NCI-H2081 (cell line): ENCODE measurements at places on chromosomes 5 and 9.

- DNase-seq = no peak
Measured at GRCh38 chr9:70125621-70126263, 82.1 kb downstream of the MAMDC2 start.

DNA sequence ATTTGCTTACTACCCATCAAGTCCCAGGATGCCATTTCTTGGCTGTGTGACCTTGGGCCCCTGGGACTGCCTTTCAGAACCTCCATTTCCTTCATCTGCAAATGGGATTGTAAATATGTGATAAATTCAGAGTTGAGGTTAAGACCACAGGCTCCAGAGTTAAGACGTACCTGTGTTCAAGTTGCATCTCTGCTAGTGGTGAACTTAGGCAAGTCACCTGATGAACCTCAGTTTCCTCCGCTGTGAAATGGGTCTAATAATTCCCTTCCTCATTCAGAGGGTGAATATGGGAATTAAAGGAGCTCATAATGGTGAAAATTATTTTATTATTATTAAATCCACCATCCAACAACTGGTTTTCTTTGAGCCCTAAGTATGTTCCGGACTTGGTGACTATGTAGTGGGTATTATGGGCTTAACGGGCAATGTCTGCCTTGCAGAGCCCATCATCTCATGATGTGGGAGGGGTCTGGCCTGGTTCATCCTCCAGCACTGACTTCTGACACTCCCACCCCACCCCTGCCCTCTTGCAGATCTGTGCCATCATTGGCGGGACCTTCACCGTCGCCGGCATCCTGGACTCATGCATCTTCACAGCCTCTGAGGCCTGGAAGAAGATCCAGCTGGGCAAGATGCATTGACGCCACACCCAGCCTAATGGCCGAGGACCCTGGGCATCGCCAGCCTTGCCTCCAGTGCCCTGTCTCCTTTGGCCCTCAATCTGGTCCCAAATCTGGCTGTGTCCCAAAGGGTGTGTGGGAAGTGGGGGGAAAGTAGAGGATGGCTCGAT, 8.9 kb upstream of the RPL26L1 start:
- no peak for DNase-seq

DNA sequence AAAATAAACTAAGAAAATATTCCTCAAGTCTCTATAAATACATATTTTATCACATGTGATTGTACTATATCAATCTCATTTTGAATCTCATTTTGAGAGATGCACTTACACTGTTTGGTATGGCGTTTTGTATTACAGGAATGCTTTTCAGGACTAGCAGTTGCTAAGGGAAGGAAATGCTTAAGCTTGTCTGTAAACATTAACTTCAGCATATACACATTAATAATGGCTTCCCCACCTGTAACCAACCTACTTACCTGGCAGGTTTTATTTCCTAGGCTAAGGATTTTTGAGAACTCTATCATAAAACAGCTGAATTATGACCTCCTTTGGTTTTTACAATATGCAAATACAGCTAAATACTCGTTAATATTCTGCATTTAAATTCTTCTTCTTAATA, 141.0 kb upstream of the GRHPR start:
- DNase-seq = no peak

GRCh38 chr5:144644317-144644716, 473.6 kb downstream of the KCTD16 start:
- no peak for DNase-seq

DNA sequence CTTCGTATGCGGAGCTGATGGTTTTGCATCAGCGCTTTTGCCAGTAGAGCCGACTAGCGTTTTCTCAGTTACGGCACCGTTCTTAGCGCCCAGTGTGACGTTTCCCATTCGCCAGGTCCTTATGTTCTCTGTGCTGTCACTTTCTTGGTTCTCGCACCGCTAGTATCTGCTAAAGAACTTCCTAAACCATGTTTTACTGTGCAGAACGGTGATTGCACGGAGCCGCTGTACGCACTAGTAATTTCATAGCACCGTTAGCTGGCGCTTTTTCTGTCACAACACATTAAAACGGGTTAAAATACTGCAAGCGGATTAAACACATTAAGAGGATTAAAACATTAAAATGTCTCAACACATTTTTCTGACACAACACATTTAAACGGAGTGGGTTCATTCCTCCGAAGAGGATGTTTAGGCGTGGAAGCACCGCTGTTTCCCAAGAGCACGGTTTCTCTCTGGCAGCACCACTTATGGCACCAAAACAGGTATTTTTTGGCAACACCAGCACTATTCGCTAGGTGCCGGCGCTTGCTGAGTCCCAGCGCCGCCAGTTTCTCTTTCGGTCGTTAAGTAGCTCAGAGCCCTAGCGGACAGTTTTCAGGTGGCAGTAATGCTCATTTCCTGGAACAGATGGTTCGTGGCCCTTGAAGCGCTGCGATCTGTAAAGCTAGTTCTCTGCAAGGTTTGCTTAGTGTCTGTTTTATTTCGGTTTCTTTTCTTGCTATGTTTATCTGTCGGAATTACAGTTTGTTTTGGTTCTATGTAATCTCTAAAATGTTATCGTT, 20.3 kb downstream of the ANXA2R start:
- DNase-seq = peak; percentile 98

GRCh38 chr5:69331528-69332445, 814 bp downstream of the CCDC125 start:
- no peak for DNase-seq

GRCh38 chr5:88769165-88769564, 113.8 kb downstream of the MEF2C start:
- no peak for DNase-seq

DNA sequence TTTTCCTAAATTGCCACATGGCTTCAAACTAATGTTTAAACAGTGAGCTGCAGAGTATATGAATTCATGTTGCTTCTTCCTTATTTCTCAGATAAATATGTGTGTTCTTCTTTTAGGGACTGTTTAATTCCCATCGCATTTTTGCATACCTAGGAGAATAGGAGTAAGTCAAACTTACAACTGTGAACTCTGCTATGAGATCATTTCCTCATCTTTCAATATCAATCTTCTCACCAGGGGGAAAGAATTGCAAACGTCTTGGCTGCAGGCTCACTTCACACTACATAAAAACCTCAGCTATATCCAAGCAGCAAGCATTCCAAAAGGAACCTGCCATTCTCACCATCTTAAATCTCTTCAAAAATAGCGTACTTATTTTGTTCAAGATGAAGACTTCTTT, 271.0 kb downstream of the DNAH5 start:
- DNase-seq = no peak

GRCh38 chr5:81579262-81579924, 171.5 kb downstream of the SSBP2 start:
- DNase-seq = peak; percentile 56

- DNase-seq = peak; percentile 32
Measured at GRCh38 chr9:129140397-129141065, 29.3 kb downstream of the PTPA start.

- no peak for DNase-seq
Measured at GRCh38 chr9:129814432-129815223, 9.3 kb downstream of the TOR1A start.

- no peak for DNase-seq
Measured at GRCh38 chr5:107512029-107512428, 158.7 kb downstream of the EFNA5 start.

DNA sequence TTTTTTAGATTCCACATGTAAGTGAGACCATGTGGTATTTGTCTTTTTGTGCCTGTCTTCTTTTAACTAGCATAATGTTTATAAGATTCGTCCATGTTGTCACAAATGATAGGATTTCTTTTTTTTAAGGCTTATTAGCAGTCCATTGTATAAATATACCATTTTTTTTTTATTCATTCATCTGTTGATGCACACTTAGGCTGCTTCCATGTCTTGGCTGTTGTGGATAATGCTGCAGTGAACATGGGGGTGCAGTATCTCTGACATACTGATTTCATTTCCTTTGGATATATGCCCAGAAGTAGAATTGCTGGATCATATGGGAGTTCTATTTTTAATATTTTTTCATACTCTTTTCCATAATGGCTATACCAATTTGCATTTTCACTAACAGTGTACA, 48.7 kb downstream of the KIAA1958 start:
- DNase-seq = no peak

DNA sequence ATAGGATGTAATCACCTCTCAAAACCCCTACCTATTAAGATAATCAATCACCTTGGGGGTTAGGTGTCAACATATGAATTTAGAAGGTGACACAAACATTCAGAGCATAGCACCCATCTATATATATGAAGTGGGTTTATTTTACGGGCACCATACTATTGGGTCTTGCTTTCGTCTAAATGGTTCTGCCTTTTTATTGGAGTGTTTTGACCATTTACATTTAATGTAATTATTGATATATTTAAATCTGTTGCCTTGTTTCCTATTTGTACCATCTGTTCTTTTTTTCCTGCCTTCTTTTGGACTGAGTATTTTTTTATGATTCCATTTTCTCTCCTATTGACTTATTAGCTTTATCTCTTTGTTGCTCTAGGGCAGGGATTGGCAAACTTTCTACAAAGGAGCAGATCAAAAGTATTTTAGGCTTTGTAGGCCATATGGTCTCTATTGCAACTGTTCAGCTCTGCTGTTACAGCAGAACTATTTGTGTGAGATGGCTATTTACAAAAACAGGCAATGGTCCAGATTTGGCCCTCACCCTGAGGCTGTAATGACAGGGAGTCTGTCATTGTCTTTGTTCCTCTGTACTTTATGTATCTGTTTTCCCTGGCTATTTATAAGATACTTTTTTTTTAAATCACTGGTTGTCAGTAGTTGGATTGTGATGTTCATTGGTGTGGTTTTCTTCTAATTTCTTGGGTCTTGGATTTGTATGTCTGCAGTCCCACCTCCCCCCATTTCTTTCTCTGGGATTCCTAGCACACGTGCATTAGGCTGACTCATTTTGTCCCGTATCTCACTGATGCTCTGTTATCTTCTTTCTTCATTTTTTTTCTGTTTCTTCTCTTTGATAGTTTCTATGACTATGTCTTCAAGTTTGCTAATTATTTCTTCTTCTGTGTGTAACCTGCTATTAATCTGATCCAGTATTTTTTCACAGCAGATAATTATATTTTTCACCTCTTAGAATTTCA, 127.1 kb downstream of the DAB2IP start:
- no peak for DNase-seq

DNA sequence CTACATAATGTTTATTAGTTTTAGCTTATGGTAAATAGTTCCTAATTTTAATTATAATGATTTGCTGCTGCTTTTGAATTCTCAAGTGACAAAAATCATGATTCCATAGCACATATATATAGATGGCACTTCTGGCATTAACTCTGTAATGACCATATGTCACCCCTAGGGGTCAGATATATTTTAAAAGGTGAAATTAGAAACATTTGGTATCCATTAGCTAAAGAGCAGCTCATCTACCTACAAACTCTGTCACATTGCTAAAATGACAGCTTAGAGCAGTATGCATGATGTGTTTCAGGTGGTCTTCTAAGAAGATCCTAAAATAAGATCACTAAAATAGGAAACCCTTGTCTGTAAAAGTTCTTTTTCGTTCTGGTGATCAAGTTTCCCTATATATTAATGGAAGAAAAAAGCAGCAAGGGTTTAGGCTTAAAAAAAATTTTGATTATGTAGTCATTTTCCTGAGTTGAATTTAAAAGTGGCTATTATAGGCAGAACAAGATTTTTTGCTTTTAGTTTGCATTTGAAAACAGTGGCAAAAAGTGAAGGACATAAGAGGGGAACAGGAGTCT, 157.7 kb upstream of the POU5F2 start:
- DNase-seq = no peak

GRCh38 chr9:112174965-112175795, at the start of gene SUSD1:
Gene SUSD1, minus strand, starts transcription at chr9:112175297. Its CDS starts 62 bp downstream, at chr9:112175235.
- peak; percentile 46 for DNase-seq

GRCh38 chr5:143277536-143277935, 126.0 kb downstream of the NR3C1 start:
- DNase-seq = no peak
